ENCODE measurements at places on chromosomes 11 and 22.

DNA sequence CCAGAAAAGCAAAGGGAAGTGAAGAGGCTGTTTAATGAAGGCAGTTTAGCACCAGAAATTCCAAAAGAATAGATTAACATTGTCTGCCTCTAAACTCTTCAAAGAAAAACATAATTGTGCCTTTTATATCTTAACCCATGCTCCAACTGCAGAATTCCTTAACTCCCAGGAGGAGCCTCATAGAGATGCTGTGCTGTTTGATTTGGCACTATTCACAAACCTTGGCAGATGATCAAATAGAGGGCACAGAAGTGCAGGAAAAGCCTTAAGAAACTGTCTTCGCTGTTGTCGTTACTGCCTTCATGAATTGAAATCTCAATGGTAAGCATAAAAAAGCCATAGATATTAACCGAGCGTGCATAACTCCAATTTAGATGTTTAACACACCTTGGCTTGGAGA lies 124.1 kb upstream of the MPPED2 start:
- no peak for DNase-seq

DNA sequence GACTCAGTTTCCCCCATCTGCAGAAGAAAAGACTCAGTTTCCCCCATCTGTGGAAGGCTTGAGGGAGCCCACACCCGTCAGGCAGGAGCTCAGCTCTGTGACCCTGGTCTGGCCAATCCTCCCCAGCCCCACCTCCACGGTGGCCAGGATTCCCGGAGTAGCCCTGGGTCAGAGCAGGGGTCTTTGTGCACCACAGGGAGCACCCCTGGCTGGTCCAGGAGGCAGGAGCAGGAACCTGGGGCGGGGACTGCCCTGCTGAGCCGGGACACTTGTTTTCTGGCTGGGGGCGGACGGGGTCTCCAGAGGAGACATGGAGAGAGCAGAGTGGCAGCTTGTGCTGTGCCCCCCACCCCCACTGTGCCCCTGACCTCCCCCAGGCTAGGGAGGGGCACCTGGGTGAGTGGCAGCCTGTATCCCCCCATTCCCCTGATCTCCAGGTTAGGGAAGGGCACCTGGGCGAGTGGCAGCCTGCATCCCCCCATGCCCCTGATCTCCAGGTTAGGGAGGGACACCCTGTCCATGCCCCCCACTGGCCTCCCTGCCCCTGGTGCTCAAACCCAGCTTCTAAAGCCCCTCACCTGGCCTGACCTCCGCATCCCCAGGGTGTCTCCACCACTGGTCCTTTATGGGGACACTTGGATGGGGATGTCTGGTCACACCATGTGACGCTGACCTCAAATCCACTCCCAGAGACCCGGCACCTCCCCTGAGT lies 18.8 kb downstream of the IL17REL start:
- DNase-seq, result no peak

- DNase-seq, result no peak
These were observed 310.8 kb upstream of the SORL1-AS1 start for GRCh38 chr11:121763526-121763925.

DNA sequence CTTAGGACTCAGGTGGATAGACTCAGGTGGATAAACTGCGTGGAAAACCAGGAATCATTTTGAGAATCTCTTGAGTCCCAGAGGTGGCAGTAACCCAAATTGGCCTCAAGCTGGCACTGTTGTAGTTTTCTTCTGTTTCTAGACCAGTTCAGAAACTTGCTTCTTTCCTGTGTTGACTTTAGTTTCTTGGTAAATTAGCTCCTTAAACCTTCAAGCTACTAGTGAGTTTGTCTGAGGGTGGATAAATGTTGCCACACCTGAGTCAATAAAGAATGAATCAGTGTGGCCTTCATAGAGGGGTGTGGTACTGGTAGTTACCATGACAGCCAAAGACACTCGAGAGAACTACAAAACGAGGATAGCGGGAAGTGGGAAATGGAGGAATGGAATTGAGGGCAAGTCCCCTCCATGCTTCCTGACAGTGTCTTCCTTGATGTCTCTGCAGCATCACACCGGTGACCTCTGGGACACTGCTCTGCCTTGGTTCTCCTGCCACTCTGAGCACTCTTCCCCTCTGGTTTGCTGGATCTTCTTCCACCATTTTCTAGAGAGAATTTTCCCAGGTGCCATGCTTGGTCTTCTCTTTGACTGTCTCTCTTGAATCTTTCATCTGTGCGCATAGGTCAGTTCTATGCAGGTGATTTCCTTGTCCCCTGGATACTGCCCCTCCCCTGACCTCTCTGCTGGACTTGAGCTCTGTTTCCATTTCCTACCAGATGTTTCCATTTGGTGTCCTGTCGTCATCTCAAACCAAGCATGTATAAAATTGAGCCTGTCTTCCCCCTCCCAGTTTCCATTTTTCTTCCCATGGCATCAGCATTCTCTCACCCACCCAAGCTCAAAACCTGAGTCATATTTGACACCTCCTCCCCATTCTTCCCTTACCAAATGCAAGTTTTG lies 7.2 kb downstream of the POLD4 start:
- DNase-seq, result no peak

DNA sequence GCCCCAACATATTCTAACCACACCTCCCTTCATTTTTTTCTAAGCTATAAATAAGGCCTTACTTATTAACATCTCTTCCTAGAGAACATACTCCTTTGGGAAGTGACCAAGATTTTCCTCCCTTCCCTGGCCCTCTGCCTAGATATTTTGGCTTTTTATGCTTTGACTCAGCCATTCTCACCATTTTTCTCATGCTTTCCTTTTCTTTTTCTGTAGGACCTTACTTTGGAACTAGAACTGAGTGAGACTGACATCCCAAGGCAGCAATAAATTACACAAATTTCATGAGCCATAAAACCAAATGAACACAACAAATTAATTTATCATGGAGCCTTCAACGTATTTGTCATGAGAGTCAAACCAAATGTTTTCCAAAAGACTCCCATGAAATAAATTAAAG lies 142.7 kb upstream of the CTSC start:
- no peak for DNase-seq

- DNase-seq, result no peak
These were observed 28.1 kb upstream of the ACAT1 start for GRCh38 chr11:108093128-108093904.

- DNase-seq, result no peak
These were observed 77.3 kb upstream of the HORMAD2 start for GRCh38 chr22:30002861-30003486.

DNA sequence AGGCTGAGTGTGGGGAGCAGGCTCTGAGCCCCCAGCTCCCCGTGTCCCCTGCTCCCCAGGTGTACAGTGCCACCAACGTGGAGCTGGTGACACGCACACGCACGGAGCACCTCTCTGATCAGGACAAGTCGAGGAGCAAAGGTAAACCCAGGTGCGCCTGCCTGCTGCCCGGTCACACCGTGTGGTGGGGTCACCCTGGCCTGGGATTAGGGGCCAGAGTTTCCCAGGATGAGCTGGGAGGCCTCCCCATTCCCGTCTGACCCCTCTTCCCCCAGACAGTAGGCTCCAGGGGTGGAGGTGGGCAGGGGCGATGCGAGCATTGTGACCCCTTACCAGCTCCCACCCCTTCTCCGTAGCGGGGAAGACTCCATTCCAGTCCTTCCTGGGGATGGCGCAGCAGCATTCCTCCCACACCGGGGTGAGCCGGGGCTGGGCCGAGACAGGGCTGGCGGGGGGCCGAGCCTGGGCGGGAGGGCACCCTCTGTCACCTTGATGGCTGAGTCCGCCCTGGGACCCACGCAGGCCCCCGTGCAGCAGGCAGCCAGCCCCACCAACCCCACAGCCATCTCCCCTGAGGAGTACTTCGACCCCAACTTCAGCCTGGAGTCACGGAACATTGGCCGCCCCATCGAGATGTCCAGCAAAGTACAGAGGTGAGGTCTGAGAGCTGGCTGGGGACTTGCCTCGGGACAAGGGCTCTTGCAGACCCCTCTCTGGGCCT lies 3.7 kb upstream of the SSH3 start:
- no peak for DNase-seq

All from stimulated activated CD8-positive, alpha-beta memory T cell treated with anti-CD3 and anti-CD28 coated beads, Interleukin-4, amount 100 ng/mL, for 1 hour (primary cell).